ENCODE measurements at places on chromosomes 1 and 21.

DNA sequence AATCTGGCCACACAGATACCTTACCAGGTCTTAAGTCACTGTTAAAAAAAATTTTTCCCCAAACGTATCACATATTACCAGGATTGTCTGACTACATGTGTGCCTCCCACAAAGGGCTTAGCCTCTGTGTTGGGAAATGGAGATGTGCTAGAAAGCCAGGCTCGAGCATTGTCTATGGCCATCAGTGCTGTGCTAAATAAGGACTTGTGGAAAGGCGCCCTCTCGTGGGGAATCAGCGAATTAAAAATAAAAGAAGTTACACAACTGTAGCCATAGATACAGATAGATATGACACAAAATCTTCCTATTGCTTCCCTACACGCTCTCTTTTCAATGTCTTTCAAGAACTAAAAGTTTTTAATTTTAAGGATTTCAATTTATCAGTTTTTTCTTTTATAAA, 47.5 kb upstream of the CRNN start:
- peak; percentile 81 for DNase-seq

GRCh38 chr1:94783342-94784189, 36.6 kb upstream of the SLC44A3 start:
- DNase-seq, result no peak

DNA sequence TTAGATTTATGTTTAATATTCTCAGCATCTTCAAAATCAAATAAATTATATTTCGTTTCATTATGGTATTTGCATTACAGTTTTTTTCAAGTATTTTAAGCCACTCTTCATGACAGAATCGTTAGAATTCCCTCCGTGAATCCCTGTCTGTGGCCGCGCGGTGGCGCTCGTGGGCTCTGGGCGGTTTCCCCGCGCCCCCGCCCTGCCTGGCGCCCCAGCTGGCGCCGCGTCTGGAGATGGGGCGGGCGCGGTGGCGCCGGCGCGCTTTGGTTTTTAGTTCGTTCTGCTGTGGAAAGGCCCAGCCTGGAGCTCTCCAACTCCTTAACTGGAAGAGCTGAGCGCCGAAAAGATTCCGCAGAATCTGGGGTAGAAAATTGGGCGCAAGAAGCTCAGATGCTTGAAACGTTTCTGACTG, 25.7 kb downstream of the PRMT2 start:
- no peak for DNase-seq

DNA sequence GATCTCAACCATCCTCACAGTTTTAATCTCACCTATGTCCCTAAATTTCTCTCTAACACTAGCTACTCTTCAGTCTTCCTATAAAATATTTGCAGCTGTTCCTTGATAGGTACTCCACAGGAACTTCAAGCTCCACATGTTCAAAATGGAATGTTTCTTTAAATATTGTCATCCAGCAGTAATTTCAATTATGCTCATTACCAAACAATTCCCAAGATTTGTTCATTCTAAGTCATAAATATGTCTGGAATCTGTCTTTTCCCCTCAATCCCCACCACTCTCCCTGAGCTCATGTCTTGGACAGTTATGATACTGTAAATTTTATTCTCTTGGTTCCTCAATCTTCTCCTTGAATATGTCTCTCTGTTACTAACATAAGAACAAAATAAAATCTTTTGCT, 214.4 kb downstream of the NRIP1 start:
- DNase-seq, result no peak

- peak; percentile 10 for DNase-seq
Observed at GRCh38 chr1:37892151-37893047, 33.0 kb upstream of the MTF1 start.

DNA sequence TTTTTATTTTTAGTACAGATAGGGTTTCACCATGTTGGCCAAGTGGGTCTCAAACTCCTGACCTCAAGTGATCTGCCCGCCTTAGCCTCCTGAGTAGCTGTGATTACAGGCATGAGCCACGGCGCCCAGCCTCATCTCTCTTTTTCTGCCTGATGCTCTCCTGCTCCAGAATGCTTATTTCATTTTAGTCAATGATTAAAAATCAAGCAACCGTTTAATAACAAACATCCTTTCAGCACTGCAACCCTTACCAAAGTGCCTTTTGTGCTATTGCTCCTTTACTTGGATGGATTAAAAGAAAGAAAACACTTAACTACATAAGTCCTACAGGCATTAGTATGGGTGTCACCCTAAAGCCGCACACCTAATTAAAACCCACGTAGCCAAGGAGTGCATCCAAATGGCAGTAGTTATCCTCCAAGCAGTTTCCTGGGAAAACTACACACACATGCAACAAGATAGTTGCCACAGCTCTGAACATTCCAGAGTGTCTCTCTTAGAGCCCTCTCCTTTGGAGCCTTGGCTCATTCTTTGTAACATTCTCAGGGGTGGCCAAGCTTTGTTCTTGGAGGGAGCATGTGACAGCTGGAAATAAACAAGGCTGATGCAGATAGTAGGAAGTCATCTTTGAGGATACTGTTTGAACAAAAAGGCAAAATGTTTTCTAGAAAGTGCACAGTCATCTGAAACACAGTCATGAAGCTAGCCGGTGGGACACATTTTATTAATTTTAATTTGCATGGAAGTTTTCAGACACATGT, 51.2 kb downstream of the KCNJ15 start:
- DNase-seq, result no peak

DNA sequence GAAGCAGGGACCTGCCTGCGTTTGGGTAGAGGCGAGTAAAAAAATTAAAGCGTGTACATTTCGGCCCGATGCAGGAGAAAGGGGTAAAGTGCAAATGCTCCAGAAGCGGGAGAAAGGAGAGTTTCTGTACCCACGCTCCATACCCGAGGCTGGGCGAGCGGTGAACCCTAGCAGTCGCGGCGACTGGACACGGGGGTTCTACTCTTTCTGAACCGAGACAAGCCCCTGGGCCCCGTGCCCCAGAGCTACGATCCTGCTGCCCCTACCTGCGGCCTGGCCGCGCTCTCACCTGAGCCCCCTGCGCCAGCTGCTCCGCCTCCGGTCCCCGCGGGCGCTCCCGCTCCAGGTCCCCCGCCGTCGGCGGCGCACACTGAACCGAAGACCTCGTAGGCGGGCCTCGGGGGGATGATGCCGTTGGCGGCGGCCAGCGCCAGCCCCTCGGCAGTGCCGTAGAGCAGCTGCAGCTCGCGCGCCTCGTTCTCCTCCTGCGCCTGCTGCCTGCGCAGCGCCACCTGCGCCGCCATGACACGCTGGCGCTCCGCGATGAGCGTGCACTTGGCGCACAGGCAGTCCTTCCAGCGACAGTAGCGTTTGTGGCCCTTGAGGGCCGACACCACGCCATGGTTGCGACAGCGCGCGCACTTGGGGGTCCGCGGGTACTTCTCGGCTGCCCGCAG, 2.4 kb downstream of the DMRTA2 start:
- DNase-seq, result peak; percentile 20

DNA sequence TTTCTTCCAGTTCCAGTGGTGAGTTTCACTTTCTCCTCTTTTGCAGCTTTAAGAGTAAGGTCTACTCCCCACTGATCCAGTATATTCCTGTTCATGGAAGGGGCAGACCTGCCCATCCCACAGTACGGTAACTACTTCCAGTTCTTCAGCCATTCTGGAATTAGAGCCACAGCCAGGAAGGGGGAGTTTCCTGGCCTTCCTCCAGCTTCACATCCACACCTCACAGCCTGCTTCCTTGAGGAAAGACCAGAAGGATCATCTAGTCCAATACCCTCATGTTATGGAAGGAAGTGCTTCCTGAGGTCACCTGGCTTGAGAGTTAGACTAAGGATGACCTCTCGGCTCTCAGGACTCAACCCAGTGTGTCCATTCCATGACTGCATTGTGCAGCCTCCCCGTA, 597.8 kb downstream of the KIF26B start:
- no peak for DNase-seq

GRCh38 chr1:44012941-44013609, 18.2 kb downstream of the SLC6A9 start:
- peak; percentile 93 for DNase-seq

- DNase-seq, result no peak
Observed at GRCh38 chr21:36377391-36377842, 7.8 kb upstream of the CHAF1B start.

GRCh38 chr1:214928574-214928973, 154.0 kb upstream of the KCNK2 start:
- no peak for DNase-seq

- peak; percentile 13 for DNase-seq
Observed at GRCh38 chr1:70617728-70618127, 206.7 kb downstream of the CTH start.

DNA sequence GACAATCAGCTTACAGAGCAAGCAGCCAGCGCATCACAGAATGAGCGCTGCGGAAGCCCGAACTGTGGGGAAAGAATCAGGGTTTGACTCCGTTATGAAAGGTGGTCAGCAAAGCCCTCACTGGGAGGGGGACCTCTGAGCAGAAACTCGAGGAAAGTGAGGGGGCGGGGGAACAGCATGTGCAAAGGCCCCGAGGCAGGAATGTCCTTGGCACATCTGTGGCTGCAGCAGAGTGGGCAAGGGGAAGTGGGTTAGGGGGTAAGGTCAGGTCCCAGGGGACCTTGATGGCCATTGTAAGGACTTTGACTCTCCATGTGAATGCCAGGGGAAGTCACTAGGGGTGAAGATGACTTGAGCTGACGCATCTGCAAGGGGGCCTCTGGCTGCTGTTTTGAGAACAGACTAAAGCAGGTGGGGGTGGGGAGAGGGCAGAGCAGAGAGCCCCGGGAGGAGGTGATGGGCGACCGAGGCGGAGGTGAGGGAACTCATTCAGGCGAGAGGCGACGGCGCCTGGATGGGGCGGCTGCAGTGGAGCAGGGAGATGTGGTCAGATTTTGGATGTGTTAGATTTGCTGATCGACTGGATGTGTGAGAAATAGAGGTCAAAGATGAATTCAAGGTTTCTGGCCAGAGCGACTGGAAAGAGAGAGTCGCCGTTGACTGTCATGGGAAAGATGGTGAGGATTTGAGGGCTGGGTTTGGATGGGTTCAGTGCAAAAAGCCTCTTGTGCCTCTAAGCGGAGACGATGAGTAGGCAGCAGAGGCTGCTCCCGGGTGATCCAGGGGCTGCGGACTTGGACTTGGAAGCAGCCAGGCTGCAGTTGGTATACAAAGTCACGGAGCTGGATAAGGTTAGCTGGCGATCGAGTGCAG, 108.0 kb upstream of the ZBTB40 start:
- no peak for DNase-seq

DNA sequence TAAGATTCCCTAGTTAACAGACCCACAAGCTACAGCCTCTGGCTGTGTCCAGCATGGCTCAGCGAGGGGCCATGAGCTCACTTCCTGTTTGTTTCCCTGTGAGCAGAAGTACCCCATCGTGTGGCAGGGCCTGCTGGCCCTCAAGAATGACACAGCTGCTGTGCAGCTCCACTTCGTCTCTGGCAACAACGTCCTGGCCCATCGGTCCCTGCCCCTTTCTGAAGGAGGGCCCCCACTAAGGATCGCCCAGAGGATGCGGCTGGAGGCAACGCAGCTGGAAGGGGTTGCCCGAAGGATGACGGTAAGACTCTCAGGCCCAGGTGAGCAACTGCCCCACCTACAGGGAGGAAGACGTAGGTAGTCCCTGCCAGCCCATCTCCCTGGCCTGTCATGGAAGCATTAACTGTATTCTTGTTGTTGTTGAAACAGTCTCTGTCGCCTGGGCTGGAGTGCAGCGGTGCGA, 38.2 kb downstream of the ZBTB17 start:
- no peak for DNase-seq

DNA sequence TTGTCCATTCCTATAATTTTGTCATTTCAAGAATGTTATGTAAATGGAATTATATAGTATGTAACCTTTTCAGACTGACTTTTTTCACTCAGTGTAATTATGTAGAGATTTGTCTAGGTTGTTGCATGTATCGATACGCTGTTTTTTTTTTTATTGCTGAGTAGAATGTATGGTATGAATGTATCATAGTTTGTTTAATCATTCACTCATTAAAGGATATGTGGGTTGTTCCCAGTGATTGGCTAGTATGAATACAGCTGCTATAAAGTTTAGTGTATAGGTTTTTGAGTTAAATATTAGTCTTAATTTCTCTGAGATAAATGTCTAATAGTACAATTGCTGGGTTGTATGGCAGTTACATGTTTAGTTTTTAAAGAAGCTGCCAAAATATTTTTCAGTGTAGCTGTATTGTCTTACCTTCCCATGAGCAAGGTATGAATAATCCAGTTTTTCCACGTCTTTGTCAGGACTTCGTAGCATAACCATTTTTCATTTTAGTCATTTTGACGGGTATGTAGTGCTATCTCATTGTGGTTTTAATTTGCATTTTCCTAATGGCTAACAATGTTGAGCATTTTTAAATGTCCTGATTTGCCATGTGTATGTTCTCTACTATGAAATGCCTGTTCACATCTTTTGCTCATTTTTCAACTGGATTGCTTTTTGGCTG, 22.4 kb downstream of the CASQ2 start:
- DNase-seq, result no peak

- no peak for DNase-seq
Observed at GRCh38 chr1:204984499-204984898, 58.5 kb upstream of the CNTN2 start.

GRCh38 chr1:204418174-204419063, 6.8 kb upstream of the PPP1R15B start:
- no peak for DNase-seq

DNA sequence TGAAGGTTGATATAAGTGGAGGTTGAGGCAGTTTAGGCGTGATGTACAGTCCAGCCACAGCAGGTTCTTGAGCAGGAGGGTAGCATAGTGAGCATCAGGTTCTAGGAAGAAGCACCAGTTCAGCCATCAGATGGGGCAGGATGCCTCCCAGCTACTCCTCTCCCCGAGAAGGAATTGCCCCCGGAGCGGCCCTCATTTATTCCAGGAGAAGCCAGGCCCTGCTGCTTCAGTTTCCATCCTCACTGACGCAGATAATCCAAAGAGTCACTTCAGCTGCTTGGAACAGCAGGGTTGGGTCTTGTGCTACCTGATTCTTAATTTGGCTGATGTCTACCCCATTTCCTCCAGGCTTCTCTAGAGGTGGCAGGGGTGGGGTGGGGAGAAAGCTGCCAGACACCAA, 54.7 kb downstream of the LACTBL1 start:
- DNase-seq, result no peak
